Lower lobe of right lung (tissue), 2 donors: ENCODE measurements at places on chromosomes 4 and X.

DNA sequence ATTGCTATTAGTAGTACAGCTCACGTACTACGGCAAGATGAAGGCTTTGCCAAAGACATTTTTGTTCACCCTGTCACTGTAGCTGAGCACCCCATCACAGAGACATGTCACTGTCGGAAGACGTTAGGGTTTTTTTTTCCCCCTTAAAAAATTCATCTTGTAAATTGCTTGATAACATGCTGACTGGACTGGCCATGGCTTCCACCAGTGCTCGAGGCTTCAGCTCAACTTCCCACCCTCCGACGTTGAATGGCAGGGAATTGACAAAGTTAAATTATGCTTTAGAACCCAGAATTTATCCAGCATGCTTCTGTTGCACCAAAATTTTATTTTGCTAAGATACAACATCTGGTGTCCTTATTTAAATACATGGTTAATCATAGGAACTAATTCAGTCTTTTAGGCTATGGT is 707 bp upstream of the OTUD4 start:
- no peak for DNase-seq

- DNase-seq = no peak
Measured at GRCh38 chr4:81065446-81065845, 34.9 kb downstream of the BMP3 start.

- DNase-seq = peak; percentile 3
Measured at GRCh38 chr4:8326206-8326605, 56.7 kb downstream of the HTRA3 start.

- no peak for DNase-seq
Measured at GRCh38 chr4:43843501-43843900, 605.1 kb downstream of the KCTD8 start.

DNA sequence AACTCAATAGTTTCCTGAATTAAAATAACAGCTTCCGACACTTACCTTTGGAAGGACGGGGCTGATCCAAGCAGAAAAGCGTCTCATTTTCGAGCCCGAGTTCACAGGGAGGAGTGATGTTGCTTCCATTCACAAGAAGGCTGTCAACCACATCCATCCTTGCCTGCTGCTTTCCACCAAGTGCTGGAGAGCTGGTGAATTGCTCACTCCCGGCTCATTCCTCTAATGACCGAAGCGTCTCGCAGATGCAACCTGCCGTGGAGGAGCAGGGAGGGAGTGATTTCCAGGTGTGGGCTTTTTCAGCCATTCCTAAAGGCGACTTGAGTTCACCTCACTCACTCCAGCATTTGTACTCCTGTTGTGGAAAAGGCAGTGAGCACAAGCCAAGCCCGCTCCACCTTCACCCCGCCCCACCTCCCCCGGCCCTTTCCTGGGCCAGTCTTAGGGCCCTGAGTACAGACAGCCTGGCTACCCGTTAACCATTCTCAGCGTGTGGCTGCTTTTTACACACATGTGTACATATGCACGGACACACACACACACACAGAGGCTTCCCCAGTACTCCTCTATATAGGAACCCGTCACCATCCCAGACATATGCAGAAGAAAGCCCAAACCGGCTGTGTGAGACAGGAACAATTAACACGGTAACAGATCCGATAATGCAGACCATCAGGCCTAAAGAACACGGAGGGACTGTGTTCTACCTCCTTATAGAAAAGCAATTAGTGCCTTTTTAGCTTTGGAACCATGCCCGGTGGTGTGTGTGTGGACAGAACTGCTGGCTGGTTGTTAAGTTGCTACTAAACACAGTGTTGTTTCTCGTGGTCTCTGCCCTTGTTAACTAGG is at the start of gene CCKAR:
Gene CCKAR (minus strand): TSS at position 374 of the 849 bp plus-strand sequence. CDS start 217 bp downstream, at position 157.
- DNase-seq = no peak
